ENCODE measurements at places on chromosomes 3 and 15.

DNA sequence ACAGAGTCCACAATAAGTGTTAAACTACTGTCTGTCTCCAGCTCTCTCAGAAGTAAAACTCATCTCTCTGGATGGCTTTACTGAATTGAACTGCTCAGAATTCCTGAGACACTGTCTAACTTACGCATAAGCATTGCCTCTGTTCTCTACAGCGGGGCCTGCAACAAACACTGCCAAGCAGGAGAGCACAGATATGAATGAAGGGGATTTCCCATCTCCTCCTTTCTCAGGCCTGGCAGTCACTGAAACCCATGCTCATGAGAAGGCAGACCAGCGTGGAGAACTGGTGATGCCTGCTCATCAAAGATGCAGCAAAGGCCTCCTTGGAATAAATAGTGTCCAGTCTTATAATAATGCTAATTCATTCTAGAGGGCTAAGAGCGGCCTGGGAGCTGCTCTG is 10.3 kb downstream of the RASGRP1 start:
- peak; percentile 59 for DNase-seq

DNA sequence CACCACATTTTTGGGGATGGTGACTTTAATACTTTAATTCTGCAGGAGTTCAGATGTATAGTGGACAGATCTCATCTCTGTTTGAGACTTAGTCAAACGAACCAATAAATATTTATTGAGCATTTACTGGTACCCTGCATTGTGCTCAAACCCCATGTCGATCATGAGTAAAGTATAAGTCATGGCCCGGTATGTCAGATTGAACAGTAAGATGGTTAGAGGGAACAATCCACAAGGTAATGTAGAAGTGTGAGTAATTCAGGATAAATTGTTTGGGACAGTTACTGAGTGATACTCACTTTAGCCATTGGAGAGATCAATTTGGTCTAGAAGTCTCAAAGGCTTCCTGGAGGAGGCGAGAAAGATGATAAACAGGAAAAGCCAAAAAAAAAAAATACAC is 265.5 kb upstream of the C2CD4B start:
- DNase-seq: no peak

GRCh38 chr3:155500194-155500818 is 206.8 kb upstream of the STRIT1 start:
- no peak for DNase-seq

- no peak for DNase-seq
These were observed 13.9 kb downstream of the EOMES start for GRCh38 chr3:27708250-27708649.

GRCh38 chr15:38862099-38862498 is 297.5 kb upstream of the RASGRP1 start:
- DNase-seq: no peak

DNA sequence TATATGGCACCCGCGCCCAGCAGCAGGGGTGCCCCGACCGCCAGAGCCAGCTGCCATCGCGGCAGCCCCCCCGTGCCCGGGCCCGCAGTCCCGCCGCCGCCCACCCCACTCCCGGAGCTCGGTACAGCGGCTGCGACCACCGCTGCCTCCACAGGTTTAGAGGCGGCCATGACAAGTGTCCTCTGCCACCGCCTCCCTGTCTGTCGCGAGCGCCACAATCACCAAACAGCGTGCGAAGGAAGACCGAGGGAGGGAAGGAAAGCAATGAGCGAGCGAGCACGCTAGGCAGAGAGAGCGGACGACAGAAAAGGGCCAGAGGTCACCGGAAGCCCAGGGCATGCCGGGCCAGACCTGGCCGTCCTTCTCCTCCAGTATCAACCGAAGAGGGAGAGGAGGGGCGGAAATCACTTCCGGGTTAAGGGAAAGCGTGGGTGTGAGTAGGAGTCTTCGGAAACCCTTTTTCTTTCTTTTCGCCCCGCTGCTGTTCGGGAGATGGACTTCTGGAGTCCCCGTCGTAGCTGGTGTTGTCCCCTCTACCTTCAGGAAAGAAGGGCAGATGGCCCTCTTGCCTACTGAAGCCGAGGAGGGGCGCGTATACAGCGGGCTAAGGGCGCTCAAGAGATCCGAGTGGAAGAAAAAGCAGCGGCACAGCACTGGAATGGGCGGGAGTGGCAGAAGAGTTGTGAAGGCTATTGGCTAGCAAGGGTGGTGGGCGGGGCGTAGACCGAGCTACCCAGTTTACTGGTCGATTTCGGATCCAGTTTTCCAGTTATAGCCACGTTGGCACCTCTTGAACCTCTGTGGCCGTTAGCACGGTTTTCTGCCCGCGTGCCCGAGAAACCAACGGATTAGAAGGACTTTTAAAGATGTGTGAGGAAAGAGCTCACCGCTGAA is at the start of the genes LNP1 and TOMM70:
TSS of gene LNP1 (plus strand) at position 760 of the 894 bp plus-strand sequence. CDS start 28,191 bp downstream, outside the sequence.
TSS of gene TOMM70 (minus strand) at position 310 of the 894 bp plus-strand sequence. CDS start at position 170, 140 bp downstream.
- DNase-seq: peak; percentile 97

DNA sequence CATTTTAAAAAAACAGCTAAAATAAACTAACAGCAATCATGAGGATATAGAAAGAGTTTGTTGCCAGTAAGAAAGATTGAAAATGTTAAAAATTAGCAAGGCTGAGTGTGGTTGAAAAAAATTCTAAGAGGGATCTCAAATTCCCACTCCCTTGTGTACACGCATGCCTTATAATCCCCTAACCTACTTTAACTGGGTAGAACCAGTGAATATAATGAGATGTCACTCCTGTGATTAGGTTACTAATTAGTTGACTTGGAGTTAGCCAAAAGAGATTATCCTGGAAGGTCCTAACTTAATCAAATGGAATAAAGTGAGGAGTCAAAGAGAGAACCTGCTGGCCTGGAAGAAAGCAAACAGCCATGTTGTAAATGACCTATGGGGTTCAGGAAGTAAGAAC is 286.0 kb upstream of the TGFBR2 start:
- no peak for DNase-seq

Measured in stimulated activated CD8-positive, alpha-beta memory T cell treated with anti-CD3 and anti-CD28 coated beads, Interleukin-4, amount 100 ng/mL, for 48 hours (primary cell).